ENCODE measurements at places on chromosomes 2 and 18.
A peak's percentile ranks its signal among the peaks of the same experiment; 100 is the strongest.

- peak; percentile 44 for DNase-seq
Measured at GRCh38 chr2:20050646-20051531, 539 bp downstream of the LAPTM4A start.

DNA sequence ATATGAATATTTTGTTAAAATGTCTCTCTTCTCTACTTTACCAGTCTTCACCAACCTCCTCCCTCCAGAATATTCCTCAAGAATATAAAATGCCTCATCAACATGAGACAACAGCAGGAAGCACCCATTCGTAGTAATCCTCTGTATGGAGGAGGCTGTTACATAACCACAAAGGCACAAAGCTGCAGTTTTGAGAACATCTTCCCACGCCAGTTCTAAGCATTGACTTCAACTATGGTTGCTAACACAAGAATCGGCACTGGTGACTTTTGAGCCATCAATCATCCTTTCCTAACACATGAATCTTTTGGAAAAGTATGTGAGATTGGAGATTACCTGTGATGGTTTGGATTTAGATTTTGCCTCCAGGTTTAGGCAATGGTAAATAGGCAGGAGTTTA, 54.9 kb upstream of the CYP1B1 start:
- no peak for DNase-seq

DNA sequence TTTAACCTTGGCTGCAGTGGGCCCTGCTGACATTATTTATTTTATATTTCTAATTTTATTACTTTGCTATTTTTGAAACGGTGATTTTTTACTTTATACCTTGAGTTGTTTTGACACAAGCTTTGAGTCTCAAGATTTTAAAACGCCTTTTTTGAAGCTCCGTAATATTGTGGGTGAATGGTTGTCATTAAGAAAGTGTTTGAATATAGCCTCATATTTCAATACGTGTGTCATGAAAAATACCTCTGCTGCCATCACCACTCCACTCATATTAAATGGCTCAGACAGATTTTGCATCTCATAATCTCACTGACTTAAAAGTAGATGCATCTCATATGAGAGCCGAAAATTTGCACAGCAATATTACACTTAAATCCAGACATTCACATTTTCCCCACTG, 106.6 kb downstream of the CTNNA2 start:
- DNase-seq = no peak

GRCh38 chr18:44358402-44358801, 322.3 kb upstream of the SETBP1 start:
- DNase-seq = no peak

GRCh38 chr2:218959141-218959731, at the start of gene CDK5R2:
Gene CDK5R2 (plus strand): TSS chr2:218959666. CDS start chr2:218959821, 155 bp downstream.
- peak; percentile 97 for DNase-seq

DNA sequence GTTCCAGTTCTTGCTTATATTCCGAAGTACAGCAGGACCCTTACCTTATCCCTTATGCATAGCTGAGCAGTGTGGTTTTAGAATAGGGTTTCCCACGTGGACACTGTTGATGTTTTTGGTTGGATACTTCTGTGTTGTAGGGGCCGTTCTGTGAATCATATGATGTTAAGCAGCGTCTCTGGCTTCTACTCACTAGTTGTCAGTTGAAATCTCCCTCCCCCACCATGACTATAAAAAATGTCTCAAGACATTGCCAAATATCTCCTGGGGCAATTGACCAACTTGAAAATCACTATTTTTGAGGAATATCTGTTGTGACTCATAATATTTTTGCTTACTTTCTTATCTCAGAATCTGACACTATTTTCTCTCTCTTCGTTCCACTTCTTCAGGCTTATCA, 713.7 kb downstream of the TSN start:
- no peak for DNase-seq

- DNase-seq = no peak
Measured at GRCh38 chr2:188452084-188452483, 160.4 kb downstream of the GULP1 start.

GRCh38 chr2:211939177-211939576, 599.4 kb downstream of the ERBB4 start:
- no peak for DNase-seq

- no peak for DNase-seq
Measured at GRCh38 chr2:60312618-60313017, 240.8 kb downstream of the BCL11A start.

DNA sequence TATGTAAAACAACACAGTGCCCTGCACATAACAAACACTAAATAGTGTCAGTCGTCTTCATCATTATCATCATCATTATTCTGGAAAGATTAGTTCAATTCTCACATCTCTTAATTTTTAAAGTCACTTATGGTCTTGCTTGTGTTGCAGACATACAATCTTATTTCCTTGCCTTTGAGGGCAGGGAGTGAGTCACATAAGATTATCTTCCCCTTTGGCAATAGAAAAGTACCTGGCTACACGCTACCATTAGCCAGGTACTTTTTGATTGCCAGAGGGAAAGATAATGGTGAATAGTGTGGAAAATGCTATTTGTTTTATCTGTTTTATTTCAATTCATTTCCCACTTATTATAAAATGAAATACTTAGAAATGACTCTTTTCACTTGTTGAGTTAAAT, 76.6 kb upstream of the RMDN2 start:
- DNase-seq = no peak

DNA sequence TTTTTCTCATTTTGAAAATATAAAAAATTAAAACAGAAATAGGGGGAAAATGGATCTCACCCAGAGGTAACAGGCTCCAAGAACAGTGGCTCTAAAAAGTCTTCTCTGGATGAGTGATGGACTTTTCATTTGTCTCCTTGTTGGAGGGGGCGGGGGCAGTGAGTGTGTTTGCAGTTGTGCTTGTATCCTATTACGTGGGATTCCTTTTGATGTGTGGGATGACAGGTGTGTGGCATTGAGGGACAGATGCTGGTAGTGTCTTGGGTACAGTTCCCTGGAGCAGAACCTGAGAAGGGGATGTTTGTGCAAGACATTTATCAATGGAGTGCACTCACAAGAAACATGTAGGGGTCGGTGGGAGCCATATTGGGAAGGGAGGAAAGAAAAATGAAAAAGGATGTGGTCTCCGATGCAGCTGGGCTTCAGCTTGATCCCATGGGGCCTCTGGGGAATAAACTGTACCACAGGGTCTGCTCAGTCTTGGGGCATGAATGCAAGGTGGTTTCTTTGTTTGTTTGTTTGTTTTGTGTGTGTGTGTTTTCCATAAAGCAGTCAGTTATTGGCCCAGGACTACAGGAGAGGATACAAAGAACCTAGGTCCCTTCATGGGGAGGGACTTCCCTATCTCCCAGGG, 120.0 kb upstream of the SLC35G4 start:
- DNase-seq = no peak

DNA sequence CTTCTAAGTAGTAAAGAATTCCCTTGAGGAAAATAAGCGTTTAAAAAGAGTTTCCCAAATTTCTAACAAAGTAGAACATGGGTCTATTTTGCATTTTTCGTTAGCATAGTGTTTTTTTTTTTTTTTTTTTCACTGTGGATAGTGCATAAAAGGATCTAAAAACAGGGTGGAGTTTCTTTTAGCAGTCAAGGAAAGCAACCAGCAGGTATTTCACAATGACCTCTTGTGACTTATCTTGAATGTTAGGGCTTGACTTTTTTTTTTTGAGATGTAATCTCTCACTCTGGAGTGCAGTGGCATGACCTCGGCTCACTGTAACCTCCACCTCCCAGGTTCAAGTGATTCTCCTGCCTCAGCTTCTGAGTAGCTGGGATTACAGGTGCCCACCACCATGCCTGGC, 14.9 kb upstream of the DGKD start:
- DNase-seq = no peak

DNA sequence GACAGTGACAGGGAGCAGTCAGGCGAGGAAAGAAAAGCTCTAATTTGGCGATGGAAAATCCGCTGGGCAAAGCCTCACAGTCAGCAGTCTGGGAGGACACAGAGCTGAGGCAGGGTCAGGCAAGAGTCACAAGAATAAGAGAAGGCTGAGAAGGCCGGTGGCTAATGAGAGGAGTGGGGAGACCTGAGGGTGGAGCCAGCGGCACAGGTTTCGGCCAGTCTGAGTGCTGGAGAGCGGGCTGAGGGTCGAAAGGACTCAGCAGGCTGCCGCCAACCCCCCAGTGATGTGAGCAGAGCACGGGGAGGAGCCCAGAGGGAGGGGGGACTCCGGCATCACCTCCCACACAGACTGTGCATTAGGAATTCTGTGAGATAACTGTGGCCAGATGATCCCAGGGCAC, 500.6 kb upstream of the MYT1L start:
- DNase-seq = no peak

GRCh38 chr2:207137596-207138337, 28.0 kb downstream of the KLF7 start:
- DNase-seq = no peak

- no peak for DNase-seq
Measured at GRCh38 chr2:218282173-218282991, 9.9 kb downstream of the TMBIM1 start.

- no peak for DNase-seq
Measured at GRCh38 chr2:216015722-216016464, 2.5 kb upstream of the MREG start.

DNA sequence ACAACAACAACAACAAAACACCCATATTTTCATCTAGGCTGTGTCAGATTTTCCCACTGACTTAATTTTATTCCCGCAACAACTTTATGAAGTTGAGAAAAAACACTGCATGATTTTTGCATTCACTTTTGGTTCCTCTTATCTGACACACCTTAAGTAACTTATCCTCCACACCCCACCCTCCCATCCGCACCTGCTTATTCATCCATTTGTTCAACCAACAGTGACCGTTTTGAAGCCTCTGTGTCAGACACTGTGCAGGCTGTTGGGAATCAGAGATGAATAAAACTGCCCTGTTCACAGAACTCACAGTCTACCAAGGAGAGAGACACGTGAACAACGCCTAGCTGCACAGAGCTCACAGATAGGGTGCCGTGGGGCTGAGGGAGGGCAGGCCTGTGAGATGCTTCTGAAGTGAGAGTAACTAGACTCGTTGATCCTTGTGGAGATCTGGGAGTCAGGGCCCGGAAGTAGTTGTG, 7.4 kb downstream of the CNNM4 start:
- DNase-seq = no peak

GRCh38 chr2:216572582-216573578, 60.3 kb upstream of the IGFBP2 start:
- no peak for DNase-seq

DNA sequence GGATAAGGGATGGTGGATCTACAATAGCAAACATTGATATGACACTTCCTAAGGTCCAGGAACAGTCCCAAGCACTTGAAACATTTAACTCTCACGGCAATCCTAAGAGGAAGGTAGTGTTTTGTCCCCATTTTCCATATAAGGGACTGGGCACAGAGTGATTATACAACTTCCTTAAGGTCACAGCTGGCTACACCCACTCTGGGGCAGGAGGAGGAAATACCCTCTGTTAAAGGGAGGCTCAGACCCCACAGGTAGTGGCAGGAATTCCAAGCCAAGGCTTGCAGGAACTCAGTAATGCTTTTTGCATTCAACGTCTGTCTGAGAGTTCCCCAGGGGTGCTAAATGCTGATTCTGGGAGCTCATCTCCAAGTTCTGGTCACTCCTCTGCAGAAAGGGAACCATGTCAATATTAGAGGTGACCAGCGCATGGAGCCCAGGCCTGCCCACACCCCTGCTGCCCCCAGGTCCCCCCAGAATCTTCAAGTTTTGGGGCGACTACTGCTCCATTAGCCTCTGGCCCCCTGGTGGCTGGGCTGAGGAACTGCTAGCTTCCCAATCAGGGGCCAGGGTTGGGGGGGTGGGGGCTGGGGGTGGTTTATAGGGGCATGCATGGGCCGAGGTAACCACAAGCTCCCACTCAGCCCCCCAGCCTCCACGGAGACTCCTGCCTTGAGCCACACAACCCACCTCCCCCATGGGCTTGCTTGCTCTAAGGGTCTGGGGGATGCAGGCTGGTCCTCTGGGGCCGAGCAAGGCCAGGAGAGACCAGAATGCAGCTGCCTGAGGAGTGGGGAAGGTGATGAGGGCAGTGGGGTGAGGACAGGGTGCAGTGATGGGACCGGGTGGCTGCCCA, 11.1 kb downstream of the OBSL1 start:
- peak; percentile 78 for DNase-seq

- DNase-seq = no peak
Measured at GRCh38 chr2:107728586-107728985, 98.1 kb upstream of the RGPD4 start.

DNA sequence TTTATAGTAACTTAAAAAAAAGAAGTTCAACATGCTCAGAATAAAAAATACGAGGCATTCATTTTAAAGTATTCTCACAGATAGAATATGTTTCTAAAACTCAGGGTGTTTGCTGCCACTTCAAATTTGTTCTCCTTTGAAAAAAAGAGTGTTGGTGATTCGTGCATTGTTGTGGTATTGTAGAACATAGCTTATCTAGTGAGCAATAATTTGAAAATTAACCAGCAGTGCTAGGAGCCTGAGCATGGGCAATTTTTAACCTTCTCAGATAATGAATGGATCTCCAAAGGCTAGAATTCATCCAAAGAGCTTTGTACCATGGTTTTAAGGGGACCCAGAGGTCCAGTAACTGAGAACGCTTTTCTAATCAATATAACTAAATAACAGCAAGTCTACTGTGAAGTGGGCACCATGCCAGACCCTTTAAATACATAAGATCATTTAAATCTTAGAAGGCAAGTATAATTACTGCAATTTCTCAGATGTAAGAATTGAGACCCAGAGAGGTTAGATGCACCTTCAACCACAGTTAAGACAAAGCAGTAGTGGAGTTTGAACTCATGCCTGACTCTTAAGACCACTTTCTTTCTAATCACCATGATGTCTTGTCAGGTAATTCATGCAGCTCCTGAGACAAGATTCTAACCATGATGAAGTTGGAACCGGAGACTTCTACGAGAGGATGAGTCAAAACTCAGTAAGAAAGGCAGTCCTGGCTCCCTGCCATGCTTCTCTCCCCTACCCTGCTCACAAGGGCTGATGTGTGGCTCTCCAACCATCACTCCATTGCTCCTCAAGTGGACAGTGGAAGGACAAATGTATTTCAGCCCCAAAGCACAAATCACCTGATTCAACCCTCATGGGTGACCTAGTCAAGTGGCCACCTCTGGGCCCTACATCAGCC, 3.4 kb downstream of the CYRIA start:
- no peak for DNase-seq

DNA sequence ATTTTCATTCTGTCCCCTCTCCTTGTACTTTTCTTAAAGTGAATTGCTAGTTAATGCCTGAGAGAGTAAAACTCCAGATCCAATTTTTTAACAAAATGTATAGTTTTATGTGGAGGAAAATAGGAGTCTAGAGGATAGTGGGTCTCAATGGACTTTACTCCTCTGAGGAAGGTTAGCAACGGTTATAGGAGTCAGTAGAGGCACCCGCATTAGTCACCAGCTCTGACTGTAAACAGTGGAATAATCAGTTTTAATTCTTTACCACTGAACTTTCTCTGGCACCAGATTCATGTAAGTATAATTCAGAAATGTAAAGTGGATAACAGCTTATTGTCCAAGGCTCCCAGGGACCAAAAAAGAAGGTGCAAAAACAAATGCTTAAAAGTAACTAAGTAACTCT, 38.7 kb upstream of the HNMT start:
- DNase-seq = no peak

GRCh38 chr2:197268786-197269584, 41.6 kb downstream of the ANKRD44 start:
- DNase-seq = no peak

GRCh38 chr2:195313962-195314361, 343.1 kb upstream of the SLC39A10 start:
- DNase-seq = no peak

Data from HuH-7 (cell line).